CD8-positive, alpha-beta T cell (primary cell): ENCODE measurements at places on chromosomes 11 and 22.

GRCh38 chr11:3225826-3226750 lies 6.1 kb downstream of the MRGPRE start:
- no peak for DNase-seq

DNA sequence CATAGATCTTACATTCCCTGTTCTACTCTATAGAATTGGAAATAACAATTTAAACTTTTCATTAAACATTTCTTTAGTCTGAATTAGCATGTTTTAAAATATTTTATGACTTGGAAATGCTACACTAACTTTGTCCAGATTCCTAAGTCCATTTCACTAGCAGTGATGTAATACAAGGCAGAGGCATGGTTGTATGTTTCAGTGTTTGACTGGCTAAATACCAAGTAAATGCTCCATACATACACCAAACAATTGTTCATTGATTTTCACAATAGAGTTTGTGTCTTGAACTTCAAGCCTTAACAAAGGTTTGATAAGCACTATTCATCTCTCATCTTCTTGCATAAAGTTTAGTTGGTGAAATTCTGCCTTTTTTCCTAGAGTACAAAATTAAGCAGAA lies 13.5 kb downstream of the ZBED5 start:
- DNase-seq: no peak

DNA sequence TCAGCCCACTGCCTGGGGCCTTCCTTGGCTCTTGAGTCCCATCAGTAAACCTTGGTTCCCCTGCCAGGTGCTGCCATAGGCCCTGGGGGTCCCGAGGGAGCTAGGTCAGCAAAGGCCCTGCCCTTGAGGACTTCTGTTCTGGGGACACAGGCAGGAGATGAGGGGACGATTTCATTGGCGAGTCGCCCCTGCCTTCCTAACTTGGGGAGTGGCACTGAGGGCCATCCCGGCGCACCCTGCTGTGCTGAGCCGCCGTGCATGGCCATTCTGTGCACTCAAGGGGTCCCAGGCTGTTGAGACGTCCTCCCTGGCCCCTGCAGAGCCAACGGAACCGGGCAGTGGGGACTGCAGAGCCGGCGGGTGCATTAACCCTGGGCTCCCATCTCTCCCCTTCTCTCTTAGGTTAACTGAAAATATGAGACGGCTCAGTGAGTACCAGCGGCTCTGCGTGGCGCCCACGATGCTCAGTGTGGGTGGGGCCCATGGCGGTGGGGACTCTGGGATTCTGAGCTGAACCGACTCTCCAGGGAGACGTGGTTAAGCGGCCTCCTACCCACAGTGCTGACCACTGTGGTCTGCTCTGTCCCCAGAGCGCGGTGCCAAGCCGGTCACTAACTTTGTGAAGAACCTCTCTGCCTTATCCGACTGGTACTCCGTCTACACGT lies 43.4 kb downstream of the GRAMD4 start:
- DNase-seq: no peak

DNA sequence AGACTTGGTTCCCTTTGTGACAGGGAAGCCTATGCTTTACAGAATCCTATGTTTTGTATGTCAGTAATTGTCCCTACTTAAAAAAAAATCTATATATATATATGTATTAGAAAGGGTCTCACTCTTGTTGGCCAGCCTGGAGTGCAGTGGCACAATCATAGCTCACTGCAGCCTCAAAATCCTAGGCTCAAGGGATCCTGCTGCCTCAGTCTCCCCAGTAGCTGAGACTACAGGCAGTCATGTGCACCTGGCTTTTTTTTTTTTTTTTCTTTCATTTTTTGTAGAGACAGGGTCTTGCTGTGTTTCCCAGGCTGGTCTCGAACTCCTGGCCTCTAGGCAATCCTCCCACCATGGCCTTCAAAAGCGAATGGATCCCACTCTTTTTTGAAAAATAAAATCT lies 2.1 kb upstream of the NEAT1 start:
- DNase-seq: no peak

DNA sequence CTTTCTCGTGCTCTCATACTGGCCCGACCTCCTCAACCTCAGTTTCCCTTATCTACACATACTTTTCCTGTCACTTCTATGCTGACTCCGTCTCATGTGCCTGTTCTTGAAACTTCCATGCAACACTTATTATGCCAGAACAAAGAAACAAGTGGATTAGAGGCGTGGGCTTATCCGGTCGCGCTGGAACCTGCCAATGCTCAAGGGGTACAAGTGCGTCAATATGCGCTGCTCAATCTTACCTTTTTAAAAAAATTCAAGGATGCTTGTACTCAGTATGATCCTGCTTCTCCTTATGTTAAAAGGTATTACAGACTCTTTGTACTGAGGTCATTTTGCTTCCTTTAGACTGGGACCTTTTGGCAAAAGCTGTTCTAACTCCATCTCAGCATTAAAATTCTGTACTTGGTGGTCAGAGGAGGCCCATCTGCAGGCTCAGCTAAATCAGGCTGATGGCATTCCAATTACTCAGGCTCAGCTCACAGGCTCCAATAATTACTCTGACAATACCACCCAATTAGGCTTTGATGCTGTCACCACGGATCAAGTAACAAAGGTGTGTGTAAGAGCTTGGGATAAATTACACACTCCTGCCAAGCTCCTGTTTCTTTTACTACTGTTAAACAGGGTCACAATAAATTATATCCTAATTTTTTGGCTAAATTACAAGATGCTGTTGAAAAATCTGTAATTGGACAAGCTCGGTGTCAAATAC lies 26.3 kb upstream of the ALDH3B2 start:
- no peak for DNase-seq

GRCh38 chr11:103491777-103492176 lies 382.6 kb downstream of the DYNC2H1 start:
- no peak for DNase-seq

- DNase-seq: no peak
Observed at GRCh38 chr11:70413151-70413550, 14.8 kb downstream of the CTTN start.
